ENCODE measurements at places on chromosomes 2 and 18.

GRCh38 chr18:46397174-46397573 is 259.8 kb downstream of the LOXHD1 start:
- no peak for DNase-seq

DNA sequence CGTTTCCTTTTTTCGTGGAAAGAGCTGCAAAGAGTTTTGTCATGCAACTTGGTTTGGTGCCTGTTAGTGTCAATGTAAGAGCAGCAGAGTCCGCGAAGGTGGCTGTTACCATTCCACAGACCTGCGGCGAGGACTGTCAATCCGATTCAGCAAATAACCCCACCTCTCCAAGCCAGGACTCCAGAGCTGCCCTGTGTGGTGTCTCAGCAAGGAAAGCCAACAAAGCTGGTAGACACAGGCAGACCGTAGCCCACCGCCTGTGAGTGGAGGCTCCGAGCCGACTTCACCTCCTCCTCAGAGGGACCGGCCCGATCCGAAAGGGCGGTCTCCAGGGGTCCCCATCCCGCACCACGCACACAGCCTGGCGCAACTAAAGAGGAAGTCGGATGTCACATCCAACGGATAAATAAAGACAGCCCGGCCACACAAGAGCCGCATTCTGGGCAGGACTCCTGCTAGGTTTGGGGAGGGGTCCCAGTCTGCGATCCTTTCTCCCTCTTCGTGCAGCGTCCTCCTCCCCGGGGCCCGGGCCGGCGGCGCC is 819 bp downstream of the ANKRD44 start:
- peak; percentile 37 for DNase-seq

DNA sequence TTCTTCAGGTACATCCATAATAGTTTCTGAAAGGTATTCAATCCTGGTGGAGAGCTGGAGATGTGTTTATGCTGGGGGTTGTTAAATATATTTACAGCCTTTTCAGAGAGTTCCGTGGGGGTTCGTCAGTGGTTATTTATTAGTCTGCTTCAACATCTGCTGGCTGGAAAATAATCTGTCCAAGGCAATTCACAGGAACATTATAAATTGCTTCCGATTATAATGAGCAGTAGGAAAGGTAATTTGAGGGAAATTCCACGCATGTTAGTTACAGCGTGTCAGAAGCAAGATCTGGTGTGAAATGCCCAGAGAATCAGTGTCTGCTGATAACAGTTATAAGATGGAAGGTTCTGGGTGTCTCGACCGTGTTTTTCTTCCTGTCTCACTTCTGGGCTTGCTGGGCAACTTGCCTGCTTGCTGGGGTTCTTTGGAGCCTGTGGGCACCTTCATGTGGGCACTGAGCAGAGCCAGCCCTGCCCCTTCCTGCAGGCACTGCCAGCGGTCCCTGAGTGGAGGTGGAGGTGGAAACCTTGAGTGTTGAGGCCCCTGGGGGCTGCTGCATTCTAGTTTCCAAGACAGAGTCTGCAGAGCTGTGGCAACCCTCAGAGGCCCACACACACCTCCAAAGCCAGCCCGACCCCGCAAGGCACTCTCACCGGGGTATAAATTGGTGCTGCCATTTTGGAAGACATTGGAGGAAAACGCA is 185.7 kb downstream of the FAM210A start:
- no peak for DNase-seq

DNA sequence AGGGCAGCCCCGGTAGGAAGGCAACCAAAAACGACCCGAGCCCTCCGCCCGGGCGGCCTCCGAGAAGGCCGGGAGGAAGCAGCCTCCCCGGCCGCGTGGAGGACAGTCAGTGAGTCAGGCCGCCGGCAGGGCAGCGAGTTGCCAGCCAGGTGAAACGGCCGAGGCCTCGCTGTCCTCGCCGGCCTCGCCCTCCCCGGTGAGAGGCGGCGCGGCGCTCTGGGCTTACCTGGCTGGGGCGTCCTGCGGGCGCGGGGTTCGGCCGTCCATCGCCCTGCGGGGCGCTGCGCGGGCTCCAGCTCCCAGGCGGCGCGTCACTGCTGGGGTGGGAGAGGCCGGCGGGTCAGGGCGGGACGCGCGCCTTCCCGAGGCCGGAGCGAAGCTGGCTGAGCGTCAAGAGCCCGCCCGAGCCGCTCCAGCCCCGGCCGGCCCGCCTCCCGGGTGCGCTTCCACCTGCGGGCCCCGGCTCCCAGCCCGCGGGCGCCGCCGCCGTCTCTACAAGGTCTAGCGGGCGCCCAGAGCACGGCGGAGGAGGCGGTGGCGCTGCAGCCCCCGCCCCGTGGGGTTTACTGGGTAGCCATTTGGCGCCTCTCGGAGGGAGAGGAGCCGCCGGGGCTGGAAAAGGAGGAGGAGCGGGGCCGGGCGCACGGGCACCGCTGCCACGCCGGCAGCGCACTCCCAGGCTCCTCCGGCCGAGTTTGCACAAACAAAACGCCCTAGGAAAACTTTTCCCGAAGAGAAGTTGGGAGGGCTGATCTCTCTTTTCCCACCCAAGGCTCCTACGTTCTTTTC is 499 bp downstream of the COBLL1 start:
- DNase-seq, result peak; percentile 87

GRCh38 chr2:96205888-96206287 is 2.7 kb downstream of the STARD7 start:
- no peak for DNase-seq

DNA sequence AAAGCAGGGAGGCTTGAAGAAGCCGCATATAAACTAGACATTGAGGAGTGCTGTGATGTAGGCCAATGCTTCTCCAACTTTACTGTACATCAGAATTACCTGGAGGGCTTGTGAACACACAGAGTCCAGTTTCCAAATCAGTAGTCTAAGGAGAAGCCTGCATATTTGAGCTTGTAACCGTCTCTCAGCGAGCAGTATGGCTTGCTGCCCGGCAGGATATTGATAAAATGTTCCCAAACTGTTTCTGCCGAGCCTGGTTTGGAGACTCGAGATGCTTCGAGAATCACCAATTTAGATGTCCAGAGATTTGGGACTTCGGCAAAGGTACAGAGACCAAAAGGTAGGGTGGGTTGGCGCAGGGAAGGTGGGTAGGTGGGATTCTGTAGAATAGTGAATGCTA is 11.0 kb upstream of the RAB31 start:
- no peak for DNase-seq
